ENCODE measurements at places on chromosomes 12 and 14. TPM values are rescaled to one million over a fixed set of nuclear protein-coding genes. Genes with fewer than 3 reads are reported as not detected.

The SOX5 gene
- total RNA-seq: 3.1 TPM

The CLECL1 gene
- total RNA-seq: not detected

The KCNH5 gene
- total RNA-seq: 0.09 TPM

The MGP gene
- not detected for total RNA-seq

The SLCO1B3 gene
- not detected for total RNA-seq

DNA sequence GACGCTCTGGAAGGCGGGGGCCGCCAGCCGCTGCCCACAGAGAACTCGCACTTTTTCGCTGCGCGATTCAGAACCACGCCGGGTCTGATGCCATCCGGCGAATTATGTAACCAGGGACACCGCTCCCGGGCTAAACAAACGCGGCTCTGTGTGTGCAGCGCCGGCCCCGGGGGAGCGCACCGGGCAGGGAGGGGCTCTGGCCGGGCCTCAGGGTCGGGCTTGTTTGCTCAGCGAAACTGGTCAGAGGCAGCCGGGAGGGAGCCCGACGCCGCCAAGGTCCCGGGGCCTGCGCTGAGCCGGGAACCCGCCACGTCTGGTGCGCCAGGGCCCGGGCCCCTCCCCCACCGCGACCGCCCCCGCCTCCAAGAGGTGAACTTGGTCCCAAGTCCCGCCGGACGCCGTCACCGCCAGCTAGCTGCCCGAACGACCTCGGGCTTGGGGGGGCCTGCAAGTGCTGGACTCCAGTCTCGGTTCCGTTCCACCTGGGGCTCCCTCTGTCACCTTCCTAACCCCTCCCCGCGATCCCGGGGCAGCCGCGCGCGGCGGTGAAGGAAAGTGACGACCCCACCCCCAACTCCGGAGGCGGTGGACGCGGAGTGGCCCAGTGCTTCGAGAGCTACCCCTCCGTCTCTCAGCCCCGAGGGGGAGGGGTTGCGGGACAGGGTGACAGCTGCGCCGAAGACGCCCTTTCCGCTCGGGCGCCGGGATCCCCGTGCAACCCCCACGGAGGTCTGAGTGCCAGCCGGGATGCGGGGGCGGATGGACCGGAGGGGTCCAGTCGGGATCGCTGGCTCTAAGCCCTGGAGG lies 848 bp downstream of the CTDSP2 start:
- DNase-seq: peak; percentile 77

- no peak for DNase-seq
Observed at GRCh38 chr12:104272938-104273337, 30.6 kb upstream of the EID3 start.

DNA sequence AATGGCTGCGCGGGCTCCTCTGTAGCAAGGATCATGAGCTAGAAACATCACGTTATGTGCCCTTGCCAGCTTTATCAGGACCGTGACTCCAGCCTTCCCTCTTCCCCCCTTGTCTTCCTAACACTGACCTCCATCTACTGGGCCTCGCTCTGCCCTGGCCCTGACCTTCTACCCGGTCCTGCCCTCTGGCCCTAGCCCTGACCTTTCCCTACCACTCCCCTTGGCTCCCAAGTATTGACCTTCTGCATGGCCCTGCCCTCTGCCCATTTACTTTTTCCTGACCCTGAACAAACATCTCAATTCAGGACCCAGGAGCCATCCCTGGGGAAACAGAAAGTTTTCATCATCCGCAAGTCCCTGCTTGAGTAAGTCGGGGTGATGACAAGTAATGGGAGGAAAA lies 2.0 kb downstream of the SOAT2 start:
- DNase-seq: no peak

- DNase-seq: no peak
Observed at GRCh38 chr14:90730206-90730766, 85.9 kb downstream of the TTC7B start.

DNA sequence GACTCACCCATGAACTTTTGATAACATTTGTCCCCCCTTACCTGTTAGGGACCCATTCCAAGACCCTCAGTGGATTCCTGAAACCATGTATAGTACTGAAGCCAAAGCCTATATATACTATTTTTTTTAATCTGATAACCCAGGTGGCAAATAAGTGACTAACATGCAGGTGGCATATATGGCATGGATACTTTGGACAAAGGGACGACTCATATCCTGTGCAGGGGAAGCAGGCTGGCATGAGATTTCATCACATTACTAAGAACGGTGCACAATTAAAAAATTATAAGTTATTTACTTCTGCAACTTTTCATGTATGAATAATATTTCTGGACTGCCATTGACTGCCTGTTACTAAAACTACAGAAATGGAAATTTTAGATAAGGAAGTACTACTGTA lies 880.1 kb upstream of the FBXO33 start:
- no peak for DNase-seq

GRCh38 chr14:65255583-65256461 lies 153.5 kb upstream of the MAX start:
- peak; percentile 96 for DNase-seq

DNA sequence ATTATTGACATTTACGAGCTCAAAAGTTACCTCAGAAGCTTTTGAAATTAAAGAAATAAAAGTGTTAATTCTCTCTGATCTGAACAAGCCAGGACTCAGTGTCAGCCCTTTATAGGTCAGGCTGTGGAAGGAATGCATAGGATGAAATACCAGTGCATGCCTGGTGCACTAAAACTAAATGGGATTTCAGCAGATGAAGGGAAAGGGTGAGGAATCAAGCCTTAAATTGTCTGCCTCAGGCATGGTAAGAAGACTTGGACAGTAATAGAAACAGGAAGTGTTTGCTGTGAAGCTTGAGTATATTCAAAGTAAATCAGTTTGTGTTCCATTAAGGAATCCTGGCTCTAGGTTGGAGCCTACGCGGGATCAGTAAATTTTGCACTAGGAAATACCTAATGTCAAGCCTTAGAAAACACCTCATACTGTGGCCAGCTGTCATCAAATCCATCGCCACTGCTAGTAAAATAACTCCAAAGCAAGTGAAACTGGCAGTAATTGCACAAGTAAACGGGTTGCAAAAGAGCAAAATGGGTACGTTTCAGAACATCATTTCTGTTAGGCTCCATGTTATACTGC lies 76.3 kb downstream of the PDE3A start:
- DNase-seq: no peak

- DNase-seq: no peak
Observed at GRCh38 chr14:61379639-61380184, 58.3 kb downstream of the PRKCH start.

GRCh38 chr14:98840091-98840490 lies 431.9 kb downstream of the BCL11B start:
- DNase-seq: peak; percentile 14

DNA sequence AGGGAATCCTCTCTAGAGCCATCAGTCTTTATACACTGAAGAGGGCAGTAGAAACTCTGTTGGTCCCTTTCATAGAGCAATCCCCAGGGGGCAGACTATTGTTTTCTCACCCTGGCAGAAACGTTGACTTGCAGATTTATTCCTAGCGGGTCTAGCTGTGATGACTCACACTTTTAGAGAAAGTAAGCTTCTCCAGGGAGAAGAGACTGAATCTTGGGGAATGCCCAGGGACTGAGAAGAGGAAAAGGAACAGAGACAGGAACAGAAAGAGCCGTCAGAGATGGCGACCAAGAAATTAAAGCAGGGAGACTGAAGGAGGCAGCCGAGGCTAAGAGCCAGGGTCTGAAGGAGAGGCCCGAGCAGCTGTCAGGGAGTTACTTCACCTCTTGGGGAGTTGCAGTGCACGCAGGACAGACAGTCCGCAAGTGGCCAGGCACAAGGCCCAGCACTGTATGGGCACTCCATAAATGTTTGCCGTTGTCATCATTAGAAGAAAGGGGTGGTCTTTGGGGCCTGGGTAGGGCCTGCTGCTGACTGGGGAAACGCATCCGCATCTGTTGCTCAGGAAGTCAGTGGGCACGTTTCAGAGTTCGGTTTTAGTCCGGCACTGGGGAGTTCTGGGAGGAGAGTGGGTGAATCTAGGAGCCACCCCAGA lies 13.0 kb downstream of the PLEKHG6 start:
- DNase-seq: peak; percentile 93

DNA sequence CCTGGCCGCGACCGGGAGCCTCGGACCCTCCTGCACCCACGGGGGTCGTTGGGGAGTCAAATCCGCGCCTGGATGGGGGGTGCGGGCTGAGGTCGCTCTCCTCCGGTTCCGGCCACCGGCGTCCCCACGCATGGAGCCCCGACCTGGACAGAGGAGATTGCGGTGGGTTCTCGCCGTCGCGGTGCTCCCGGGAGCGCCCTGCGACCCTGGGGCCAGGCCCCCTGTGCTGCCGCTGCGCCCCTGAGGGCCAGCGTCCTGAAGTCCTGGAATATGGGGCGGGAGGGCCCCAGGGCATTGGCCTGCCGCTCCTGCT lies 345 bp downstream of the ASPG start:
- DNase-seq: no peak

- no peak for DNase-seq
Observed at GRCh38 chr14:105927096-105928060, 401.0 kb downstream of the TMEM121 start.

GRCh38 chr12:78181544-78182162 lies 351.0 kb downstream of the NAV3 start:
- DNase-seq: no peak

- no peak for DNase-seq
Observed at GRCh38 chr14:39398382-39398781, 33.9 kb downstream of the FBXO33 start.

DNA sequence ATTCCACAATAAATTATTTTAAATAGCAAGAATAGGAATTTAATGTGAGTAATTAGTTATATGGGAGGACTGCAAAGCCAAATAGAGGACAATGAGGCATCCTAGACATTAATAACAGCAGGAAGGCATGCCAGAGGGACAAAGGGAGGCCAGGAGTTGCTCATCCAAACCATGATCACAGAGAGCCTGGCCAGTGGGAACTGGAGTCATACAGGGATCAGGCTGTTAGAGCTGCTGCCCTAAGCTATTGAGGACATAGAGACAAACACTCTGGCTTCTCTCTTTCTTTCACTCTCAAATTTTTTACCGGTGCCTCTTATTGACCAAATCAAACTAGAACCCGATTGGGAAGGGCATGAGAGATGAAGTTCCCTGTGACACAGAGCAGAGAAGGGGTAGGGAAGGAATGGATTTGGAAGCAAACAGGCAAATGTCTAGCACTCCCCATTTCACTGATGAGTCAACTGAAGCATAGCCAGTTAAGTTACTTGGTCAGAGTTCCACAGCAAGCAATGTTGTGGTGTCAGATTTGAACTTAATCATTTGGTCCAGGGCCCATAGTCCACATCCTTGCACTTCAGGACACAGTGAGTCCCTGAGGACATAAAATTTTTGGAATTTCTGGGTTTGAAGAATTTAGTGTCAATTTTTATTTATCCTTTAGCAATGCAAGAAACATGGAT lies 17.9 kb upstream of the CFAP54 start:
- DNase-seq: no peak

DNA sequence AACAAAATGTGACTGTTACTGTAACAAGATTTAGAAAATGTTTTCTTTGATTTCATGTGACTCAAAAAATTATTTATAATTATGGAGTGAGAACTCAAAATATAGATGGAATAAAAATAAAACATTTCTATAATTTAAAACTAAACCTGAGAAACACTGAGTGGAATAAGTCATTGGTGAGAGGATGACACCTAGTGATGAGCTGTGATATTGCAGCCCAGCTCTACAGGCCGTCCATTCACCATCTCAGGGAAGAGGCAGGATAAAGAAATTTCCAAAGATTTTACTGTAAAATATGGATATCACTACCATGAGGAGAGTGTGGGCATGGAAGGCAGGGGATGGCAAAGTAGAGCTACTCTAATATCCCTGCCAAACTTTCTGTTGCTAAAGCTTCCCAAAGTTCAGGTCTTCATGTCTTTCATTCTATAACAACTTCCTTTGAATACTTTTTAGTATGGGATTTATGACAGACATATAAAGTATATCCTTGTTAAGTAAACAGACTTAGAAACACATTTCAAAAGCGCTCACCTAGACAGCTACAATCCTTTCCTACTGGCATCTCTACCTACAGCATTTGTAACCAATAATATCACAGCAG lies 308.0 kb downstream of the ITPR2 start:
- no peak for DNase-seq

- no peak for DNase-seq
Observed at GRCh38 chr12:40168868-40169267, 55.9 kb upstream of the LRRK2 start.
